ENCODE measurements at places on chromosomes 16 and 17. TPM values are rescaled to one million over a fixed set of nuclear protein-coding genes. Genes with fewer than 3 reads are reported as not detected.

DNA sequence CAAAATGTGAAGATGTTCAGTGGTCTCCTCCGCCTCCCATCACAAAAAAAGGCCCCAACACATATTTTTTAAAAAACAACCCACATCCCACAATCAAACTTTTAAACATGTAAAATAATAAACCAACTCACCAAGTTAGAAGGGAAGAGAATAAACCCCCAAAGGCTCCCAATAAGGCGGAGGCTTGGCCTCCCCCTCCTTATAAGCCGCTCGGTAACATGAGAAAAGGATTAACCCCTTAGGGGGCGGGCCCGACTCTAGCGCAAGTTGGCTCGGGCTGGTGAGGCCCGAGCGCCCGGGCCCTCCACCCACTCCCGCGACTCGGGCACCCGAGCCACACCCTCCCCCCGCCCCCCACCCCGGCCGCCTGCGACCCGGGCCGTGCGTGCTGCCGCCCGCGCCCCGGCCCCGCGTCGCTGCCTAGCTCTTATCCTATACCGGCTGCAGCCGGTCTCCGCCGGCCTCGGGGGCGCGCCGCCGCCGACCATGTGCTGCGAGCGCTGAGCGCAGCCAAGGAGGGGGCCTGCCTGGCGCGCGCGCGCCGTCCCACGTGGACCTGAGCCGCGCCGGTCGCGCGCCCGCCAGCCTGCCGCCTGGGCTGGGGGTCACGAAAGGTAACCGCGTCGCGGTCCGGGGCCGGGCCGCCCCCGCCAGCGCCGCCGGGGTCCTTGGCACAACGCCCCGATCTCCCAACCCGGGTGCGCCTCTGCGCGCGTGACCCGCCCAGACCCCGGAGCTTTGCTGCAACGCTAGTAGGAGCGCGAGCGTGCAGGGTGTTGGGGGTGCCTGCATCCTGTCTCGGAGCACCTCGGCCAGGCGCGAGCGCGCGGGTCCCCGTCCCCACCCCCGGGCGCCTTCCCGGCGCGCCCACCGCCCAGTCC, at the start of the genes ARSG and SLC16A6:
Gene ARSG, plus strand, starts transcription at position 541 of the 881 bp plus-strand sequence. CDS start 15,999 bp downstream, outside the sequence.
Gene SLC16A6, minus strand, starts transcription at position 173 of the 881 bp plus-strand sequence. CDS start 12,807 bp downstream, outside the sequence.
- DNase-seq = peak; percentile 61

HIGD1B gene
- not detected for total RNA-seq

- no peak for DNase-seq
These were observed 31.9 kb upstream of the HEATR6 start for GRCh38 chr17:60110586-60110985.

GRCh38 chr16:24346734-24347133, 90.6 kb downstream of the CACNG3 start:
- DNase-seq = no peak

GRCh38 chr17:27466743-27467375, 10.6 kb downstream of the KSR1 start:
- no peak for DNase-seq

CHTF8 gene
- total RNA-seq = 46.5 TPM

CDK5R1 gene
- total RNA-seq = 0.72 TPM

GRCh38 chr17:81549826-81550225, 2.3 kb downstream of the FAAP100 start:
- no peak for DNase-seq

All from umbilical cord (tissue), 2 donors.